ENCODE measurements at places on chromosomes 3 and 15. TPM values are rescaled to one million over a fixed set of nuclear protein-coding genes. Genes with fewer than 3 reads are reported as not detected.
A peak's percentile ranks its signal among the peaks of the same experiment; 100 is the strongest.

CLEC3B gene
- not detected for total RNA-seq

- no peaks in the 10 kb centered on the region for H3K36me3 ChIP-seq
- H3K4me3 ChIP-seq: no peak overlapping the region
- H3K27me3 ChIP-seq: peaks cover 2% of the 10 kb centered on the region
- DNase-seq: no peak
- H3K4me1 ChIP-seq: no peaks in the 10 kb centered on the region
Measured at GRCh38 chr15:89801471-89802195, 13.0 kb downstream of the ANPEP start.

- no peaks in the 10 kb centered on the region for H3K36me3 ChIP-seq
- peak overlapping the region; percentile 75 for H3K4me3 ChIP-seq
- no peak for DNase-seq
- no peak overlapping the region for H3K27ac ChIP-seq
- H3K27me3 ChIP-seq: peaks cover 20% of the 10 kb centered on the region
Measured at GRCh38 chr3:138914870-138915502, 32.0 kb downstream of the FOXL2 start.

DNA sequence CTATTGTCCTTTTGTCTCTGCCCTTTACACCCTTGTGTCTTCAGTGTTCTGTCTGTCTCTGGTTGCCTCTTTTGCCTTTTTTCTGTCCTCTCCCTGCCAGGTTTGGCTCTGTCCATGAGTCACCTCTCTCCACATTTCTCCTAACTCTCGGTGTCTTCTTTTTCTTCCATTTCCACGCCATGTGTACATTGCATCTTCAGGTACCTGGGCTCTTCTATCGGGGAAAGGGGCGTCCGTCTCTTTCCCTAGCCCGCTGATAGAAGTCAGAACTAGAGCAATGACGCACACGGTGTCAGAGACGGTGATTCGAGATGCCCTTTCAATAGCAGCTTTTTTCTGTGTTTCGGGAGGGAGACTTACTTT lies 641 bp downstream of the OPA1 start:
- no peaks in the 10 kb centered on the region for H3K27me3 ChIP-seq
- peak; percentile 71 for DNase-seq
- H3K4me3 ChIP-seq: peak overlapping the region; percentile 98
- peak overlapping the region; percentile 95 for H3K27ac ChIP-seq
- H3K36me3 ChIP-seq: peaks cover 27% of the 10 kb centered on the region
- H3K4me1 ChIP-seq: peaks cover 51% of the 10 kb centered on the region

All from activated CD8-positive, alpha-beta memory T cell treated with anti-CD3 and anti-CD28 coated beads, Interleukin-2, amount 10 ng/mL, durations not matched to agents 7 days and 5 days (primary cell).